ENCODE measurements at places on chromosomes 12 and 14. TPM values are rescaled to one million over a fixed set of nuclear protein-coding genes. Genes with fewer than 3 reads are reported as not detected.

Gene PGAM5
- total RNA-seq: 19.7 TPM

Gene SDR9C7
- not detected for total RNA-seq

Gene AQP6
- total RNA-seq: not detected

Gene CNTN1
- 4.1 TPM for total RNA-seq

Gene ENDOU
- 0.30 TPM for total RNA-seq

DNA sequence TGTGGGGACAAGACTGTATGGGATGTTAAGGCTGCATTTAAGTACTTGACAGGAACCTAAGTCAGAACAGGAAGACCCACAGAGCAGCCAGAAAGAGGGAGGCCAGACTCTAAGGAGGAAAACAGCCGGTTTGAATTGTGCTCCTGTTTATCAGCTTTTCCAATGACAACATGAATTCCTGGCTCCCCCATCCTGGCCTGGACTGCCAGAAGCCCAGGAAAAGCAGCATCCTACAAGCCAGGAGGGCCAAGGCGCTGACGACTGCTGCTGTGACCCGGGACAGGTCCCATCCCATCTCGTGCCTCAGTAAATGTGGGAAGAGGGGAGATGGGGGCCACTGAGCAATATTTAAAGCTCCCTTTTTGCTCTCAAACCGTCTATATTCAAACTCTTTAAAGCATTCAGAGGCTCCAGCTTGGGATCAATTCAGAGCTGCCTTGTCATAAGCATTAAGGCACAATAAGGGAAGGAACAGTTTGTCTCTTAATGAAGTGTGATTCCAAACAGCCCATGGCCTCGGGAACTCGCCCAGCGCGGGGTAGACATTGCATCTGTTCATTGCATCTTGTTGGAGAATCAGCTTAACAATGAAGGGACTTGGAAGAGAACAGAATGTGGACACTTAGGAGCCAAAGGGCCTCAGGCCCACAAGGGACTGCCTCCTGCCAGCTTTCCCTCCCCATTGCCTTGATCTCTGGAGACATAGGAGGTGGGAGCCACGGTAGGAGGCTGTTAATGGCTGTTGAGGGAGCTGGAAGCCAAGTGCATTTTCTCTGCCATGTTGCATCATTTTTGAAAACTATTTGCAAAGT lies 49.6 kb downstream of the CMKLR1 start:
- peaks cover 8% of the 10 kb centered on the region for H3K27me3 ChIP-seq
- no peaks in the 10 kb centered on the region for H3K36me3 ChIP-seq
- no peak overlapping the region for H3K27ac ChIP-seq
- no peaks in the 10 kb centered on the region for H3K4me1 ChIP-seq

- H3K4me3 ChIP-seq: no peak overlapping the region
- no peaks in the 10 kb centered on the region for H3K36me3 ChIP-seq
- peaks cover 28% of the 10 kb centered on the region for H3K4me1 ChIP-seq
- no peak for DNase-seq
- H3K27ac ChIP-seq: peak overlapping the region; percentile 78
These were observed 306.1 kb downstream of the ZFP36L1 start for GRCh38 chr14:68486809-68487208.
